ENCODE measurements at places on chromosomes 11 and 22. TPM values are rescaled to one million over a fixed set of nuclear protein-coding genes. Genes with fewer than 3 reads are reported as not detected.

DNA sequence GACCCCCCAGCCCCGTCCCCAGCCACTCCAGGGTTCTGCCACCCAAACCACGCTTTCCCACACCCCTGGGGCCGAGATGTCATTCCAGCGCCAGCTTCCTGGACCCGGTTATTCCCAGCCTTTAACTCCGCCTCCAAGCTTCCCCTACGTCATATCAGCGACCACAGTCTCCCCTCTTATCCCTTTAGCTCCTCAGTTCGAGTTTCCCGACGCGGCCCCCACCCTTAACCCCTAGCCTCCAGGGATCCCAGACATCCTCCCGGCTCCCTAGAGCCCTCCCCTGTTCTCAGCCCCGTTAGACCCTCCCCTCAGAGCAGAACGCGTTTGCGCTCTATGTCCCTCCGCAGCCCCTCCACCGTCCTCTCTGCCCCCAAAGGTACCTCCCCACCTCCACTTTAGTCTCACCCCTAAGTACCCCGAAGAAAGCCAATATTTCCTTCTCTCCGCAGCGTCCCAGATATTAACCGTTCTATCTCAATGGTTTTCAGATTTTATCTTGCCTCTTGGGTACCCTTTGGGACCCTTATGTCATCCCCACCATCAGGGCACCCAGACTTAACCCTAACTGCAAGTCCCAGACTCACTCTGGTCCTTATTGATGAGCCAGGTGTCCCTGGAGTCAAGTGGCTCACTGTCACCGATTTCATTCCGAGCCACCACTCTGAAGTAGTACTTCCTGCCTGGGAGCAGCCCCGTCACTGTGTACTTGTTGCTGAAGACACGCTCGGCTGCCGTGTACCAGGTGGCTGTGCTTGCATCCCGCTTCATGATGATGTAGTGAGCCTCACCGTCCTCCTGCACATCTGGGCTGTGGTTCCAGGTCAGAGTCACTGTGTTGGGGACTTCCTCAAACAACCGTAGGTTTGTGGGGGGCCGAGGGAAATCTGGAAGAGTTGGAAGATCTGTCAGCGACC lies 8.0 kb downstream of the TMEM86A start:
- DNase-seq = no peak

GRCh38 chr11:105589346-105589745 lies 20.5 kb upstream of the GRIA4 start:
- no peak for DNase-seq

DNA sequence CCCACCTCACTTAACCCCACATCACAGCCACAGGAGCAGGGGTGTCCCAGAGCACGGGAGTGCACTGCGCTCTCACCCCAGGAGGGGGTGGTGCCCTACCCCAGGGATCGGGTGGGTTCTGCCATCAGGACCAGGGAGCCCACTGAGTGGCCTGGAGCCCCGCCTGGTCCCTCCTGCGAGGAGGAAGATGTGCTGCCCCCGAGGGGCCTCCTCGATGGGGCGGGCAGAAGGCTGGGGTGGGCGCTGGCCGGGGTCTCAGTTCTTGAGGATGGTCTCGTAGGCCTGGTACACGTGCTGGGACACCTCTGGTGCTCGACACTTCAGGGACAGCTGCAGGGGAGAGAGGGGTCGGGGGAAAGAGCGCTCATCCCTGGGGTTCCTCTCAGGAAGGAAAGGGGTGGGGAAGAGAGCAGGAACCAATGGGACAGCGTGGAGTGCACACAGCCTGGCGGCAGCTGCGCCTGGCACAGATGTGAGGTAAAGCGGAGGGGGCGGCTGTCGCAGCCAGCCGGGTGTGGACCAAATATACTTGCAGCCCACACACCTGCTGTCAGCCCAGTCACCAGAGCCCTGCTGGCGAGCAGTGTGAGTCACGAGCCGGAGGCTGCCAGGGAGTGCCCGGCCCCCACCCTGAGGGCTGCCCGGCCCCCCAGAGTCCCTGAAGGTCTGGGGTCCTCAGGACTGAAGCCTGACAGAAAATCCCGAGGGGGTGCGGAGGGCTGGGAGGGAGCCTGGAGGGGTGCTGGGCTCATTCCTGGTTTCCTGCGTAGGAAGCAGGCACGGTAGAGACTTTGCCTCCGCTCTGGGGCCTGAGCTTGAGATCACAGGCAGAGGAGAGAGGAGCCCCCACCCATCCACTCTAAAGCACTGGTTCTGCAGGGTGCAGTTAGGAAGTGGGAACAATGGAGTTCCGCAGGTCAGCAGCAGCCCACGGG lies 13.3 kb upstream of the RASL10A start:
- no peak for DNase-seq

DNA sequence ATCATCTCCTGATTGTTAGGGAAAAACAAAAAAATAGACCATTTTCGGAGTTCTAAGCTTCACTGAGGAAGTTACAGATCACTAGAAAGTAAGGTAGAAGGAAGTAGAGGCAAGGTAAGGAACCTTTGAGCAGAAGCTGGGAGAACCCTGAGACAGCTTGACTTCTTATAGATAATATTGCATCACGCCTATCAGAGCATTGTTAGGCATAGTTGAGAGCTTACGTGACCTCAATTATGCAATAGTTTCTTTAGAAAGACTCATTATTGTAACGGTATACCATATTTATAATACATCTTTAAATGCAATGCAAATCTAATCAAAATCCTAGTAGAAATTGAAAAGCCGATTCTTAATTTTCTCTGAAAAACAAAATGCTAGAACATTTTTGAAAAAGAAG lies 4.9 kb downstream of the TBRG1 start:
- no peak for DNase-seq

DNA sequence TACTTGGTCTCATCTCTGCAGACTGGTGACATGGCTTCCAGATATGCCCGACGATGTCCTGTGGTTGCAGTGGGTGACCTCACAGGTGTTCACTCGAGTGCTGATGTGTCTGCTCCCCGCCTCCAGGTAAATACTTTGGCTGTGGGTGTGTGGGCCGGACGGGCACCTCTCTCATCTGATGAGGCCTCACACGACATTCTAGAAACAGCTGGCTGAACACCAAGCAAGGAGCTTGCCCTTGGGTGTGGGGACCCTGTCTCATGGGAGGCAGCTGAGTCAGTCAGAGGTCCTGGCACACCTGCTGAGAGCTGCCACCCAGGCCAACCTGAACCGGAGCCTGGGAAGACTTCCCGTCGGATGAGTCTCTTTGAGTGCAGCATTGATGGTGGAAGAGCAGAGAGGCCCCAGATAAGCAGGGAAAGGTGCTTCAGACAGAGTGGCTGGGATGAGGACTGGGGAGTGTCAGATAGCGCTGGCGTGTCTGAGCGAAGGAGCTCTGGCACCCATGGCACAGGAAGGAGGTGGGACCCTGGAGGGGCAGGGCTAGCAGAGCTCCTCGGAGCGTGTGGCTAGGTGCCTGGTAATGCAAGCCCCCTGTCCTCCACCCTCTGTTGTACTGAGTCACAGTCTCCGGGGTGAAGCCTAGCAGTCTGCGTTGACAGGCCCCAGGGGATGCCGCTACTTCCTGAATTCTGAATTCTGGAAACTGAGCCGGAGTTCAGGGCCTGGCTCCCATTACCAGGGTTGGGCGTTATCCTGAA lies 10.4 kb upstream of the SAMM50 start:
- DNase-seq = no peak

DNA sequence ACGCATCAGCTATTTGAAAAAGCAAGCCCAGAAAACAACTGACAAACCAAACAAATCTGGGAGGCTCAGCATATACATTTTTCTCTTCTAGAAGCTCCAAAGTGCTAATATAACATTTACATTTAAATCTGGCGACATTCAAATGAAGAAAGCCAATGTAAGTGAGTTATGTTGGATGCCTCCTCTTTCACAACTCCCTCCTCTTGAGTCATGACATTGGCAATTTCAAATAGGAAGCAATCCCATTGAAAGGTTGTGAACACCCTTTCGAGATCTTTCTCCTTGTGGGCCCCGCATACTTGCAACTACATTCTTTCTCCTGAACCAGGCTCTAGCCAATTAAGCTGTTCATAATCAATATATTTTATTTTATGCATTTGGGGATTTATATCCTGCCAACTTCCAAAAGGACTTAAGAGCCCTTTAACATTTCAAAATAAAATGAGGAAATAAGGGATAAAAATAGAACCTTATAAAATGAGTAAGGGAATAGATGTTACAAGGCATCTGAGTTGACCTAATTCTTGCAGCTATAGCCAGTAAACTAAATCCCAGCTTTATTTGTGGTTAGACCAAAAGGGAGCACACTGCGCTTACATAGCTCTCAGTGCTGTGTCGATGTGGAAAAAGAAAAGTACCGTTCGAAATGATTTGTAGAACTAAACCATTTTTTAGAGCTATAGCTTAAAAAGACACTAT lies 129.5 kb upstream of the SESN3 start:
- no peak for DNase-seq

DNA sequence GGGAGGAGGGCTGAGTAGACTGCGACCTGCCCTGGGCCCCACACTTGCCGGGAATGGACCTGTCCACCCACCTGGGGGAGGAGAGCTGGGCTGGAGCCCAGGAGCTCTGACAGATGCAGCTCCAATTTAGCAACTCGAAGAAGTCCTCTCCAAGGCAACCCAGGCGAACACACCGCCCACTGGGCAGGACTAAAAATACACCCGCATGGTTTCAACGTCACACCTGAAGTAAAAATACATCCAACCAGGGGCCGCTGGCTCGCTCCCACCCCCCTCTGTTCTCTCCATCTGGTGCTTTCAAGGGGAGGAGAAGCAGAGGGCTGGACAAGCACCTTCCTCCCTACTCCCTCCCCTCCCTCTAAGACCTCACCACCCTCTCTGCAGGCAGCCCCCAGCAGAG lies 119.9 kb downstream of the FEZ1 start:
- DNase-seq = no peak

- DNase-seq = peak; percentile 36
Observed at GRCh38 chr11:128153697-128154048, 433.7 kb downstream of the ETS1 start.

GRCh38 chr11:114880442-114880841 lies 202.1 kb downstream of the NXPE2 start:
- no peak for DNase-seq

DNA sequence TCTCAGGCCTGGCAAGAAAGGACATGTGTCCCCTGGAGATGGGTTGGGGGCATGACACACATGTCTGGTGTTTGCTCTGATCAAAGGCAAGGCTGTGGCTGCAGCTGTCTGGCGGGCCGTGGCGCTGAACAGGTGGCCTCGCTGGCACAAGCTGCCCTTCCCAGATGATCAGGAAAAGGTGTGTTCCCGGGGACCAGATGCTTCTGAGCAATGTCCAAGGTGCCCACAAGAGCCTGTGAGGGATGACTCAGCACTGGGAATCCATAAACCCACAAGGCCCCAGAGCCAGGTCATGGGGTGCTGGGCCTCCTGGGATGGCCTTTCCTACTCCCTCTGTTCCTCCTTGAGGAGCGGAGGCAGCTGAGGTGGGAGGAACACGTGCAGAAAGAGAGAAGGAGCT lies 9.7 kb upstream of the LRP5 start:
- no peak for DNase-seq

DNA sequence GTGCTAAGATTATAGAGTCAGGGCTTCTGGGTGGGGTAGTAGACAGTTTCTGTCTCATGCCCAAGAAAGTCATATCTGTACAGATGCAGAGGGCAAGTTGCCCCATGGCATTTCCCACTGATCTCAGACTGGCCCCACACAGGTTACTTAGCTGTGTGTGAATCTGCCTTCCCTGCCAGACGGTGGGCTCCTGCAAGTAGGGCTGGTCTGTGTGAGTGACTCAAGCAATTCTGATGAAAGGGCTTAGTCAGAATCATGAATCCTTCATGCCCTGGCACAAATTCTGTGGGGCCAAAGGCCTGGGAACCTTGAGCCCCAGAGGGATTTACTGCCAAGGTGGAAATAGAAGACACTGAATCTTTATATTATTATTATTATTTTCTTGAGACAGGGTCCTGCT lies 30.4 kb downstream of the USH1C start:
- DNase-seq = no peak

DNA sequence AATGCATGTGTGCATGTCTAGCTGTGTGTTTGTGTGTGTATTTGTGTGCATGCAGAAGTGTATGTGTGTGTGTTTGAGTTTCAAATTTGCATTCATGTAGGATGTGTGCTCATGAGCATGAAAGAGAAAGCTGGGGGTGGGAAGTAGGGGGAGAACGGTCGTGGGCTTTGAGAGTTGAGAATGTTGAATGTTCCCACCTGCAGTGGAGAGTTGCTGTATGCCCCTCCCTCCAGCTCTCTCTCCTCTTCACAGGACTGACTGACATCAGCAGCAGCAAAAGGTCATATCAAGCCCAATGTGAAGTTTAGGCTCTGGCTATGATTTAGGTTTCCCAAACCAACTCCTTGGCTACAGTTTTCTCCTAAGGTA lies 63.8 kb upstream of the RRAS2 start:
- no peak for DNase-seq

- no peak for DNase-seq
Observed at GRCh38 chr11:22169833-22170232, 23.1 kb upstream of the ANO5 start.

DNA sequence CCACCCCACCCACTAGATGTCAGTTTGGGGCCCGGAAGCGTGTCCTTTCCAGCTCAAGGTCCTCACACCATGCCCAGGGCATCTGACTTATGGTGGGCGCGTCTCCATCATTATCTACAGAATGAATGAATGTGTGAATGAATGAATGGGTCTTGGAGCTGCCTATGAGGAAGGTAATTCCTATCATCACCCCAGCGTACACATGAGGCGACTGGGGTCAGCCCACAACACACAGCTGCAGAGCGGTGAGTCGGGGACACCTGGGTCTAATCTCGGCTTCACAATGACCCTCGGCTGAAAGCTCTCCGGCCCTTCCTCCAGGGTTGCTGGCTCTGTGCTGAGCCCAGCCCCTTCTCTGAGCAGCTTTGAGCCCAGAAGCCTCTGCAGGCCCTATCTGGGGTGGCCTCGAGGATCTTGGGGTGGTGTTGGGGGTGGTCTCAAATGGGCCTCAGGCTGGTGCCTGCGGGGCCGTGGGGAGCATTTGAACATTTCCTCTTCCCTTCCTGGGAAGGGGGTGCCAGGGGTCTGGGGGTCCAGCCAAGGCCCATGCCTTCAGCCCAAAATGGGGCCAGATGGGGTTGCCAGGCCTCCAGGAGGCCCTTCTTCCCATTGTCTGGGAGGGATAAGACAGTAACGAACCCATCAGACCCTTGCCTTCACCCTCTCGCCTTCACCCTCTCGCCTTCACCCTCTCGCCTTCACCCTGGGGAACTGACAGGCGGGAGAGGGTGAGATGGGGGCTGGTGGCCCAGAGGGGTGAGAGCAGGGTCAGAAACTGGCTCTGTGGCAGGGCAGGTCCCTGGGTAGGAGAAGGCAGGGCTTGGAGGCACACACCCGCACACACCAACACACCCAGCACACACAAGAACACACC lies 82.4 kb downstream of the MYEOV start:
- no peak for DNase-seq

OR4A16 gene
- total RNA-seq = not detected

ZMAT5 gene
- 18.6 TPM for total RNA-seq

TTC28 gene
- 38.5 TPM for total RNA-seq

KCNQ1 gene
- 1.1 TPM for total RNA-seq

MS4A4E gene
- not detected for total RNA-seq

ARSA gene
- 59.4 TPM for total RNA-seq

LRRC74B gene
- not detected for total RNA-seq

LMO2 gene
- 67.6 TPM for total RNA-seq

SERPIND1 gene
- 1.4 TPM for total RNA-seq

Data from glomerular endothelial cell (primary cell).